ENCODE measurements at places on chromosomes 7 and 10. TPM values are rescaled to one million over a fixed set of nuclear protein-coding genes. Genes with fewer than 3 reads are reported as not detected.

The ZNRF2 gene
- 83.0 TPM for total RNA-seq

DNA sequence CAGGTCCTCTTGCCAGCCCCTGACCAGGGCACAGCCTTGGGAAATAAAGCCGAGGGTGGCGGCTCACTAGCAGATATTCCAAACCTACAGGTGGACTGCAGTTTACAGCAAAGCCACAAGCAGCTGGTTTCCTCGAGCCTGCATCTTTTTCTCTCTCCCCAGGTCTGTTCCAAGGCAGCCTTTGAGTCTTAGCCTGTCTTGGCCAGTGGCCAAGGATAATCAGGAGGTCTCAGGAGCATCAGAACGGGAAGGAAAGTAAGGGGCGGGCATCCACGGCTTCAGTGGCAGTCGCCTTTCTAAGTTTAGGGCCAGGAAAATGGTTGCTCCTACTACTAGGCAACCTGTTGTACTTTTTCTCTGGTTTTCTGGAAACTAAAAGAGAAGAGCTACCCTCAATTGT, 219.7 kb upstream of the ZMIZ1 start:
- DNase-seq: no peak

The SLC26A5 gene
- total RNA-seq: not detected

- no peak for DNase-seq
These were observed 74.7 kb upstream of the GPR158 start for GRCh38 chr10:25100141-25100540.

DNA sequence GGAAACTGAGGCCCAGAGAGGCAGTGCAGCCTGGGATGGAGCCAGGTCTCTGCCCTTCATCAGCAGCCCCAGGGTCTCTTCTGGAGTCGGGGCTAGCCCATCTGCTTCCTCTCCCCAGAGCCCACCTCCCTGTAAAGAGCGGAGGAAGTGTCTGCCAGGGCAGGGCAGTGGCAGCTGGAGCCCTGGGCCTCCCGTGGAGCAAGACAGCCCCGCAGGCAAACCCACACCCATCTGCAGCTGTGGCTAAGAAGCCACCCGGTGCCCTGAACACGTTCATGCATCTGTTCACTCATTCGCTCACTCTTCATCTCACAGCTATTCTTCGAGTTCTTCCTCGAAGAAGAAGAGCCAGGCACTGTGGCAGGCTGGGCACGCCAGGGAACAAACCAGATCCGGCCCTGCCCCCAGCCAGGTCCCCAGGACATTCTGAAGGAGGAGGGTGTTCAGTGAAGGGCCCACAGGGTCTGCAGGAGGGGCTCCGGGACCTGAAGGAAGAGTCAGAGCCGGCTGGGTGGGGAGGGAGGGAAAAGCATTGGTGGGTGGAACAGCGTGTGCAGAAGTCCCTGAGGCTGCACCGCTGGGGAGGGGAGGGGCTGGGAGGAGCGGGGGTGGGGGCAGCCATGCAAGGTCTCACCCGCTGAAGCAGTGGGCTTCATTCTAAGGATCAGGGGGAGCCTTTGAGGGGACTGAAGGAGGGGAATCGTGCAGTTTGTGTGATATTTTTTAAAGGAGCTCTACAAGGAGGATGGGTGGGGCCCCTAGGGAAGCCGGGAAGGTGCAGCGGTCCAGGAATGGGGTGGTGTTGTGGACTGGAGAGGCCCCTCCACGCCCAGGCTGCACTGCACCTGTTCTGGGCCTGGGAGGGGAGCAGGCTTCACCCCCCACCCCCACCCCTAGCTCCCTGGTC, 99.1 kb downstream of the UNCX start:
- DNase-seq: no peak

DNA sequence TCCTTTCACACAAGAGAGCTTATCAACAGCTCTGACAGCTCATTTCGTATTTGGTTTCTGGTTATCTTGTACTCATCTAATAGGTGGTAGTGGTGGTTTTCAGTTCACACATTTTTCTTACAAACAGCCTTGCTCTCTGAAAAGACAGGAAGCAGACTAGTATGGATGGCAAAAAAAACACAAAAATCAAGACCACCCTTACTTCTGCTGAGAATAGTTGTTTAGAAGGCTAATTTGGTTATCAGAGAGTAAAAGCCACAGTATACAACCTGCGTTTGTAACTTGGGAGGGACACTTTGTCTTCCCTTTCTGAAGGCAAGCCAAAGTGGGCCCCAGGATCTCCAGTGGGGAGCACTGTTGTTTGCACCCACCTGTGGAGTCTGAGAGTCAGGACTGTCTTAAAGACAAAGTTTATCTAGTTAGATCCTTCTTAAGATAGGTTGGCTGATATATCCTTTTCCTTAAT, 68.0 kb downstream of the PIP4K2A start:
- no peak for DNase-seq

The NEUROG3 gene
- total RNA-seq: 0.41 TPM

DNA sequence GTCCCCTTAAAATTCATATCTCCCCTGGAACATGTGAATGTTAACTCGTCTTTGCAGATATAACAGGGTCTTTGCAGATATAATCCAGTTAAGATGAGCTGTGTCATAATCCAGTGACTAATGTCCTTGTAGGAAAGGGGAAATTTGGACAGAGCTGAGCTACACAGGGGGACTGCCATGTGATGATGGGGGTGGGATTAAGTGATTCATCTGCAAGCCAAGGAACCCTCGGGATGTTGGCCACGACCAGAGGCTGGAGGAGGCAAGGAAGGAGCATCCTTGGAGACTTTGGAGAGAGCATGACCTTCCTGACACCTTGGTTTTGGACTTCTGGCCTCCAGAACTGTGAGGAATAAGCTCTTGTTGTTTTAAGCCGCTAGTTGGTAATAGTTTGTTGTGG, 153.9 kb upstream of the PCBD1 start:
- DNase-seq: no peak

The GATA3 gene
- 0.48 TPM for total RNA-seq

- DNase-seq: no peak
These were observed 126.7 kb upstream of the C1QL3 start for GRCh38 chr10:16648366-16648765.

GRCh38 chr7:23930312-23930711, 220.3 kb downstream of the STK31 start:
- no peak for DNase-seq

The OPN4 gene
- 1.5 TPM for total RNA-seq

The SFXN2 gene
- 2.1 TPM for total RNA-seq

The GPR26 gene
- not detected for total RNA-seq

DNA sequence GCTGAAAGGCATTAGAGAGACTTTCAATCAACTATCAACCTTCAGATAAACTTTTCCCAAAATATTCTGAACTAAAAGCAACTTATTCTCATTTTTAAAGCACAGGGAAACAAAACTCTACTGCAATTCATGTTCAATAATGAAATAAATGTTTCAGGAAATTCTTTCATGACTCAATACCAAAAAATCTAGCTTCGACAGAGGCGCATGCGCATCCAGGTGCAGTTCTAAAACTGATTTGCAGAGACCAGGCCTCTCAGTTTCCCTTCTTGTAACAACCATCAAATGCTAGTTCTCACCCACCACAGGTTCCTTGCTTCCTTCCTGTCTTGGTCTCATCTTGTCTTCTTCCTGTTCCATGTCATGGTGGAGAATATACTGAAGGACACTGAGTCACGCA, 55.3 kb upstream of the NRBF2 start:
- DNase-seq: no peak

DNA sequence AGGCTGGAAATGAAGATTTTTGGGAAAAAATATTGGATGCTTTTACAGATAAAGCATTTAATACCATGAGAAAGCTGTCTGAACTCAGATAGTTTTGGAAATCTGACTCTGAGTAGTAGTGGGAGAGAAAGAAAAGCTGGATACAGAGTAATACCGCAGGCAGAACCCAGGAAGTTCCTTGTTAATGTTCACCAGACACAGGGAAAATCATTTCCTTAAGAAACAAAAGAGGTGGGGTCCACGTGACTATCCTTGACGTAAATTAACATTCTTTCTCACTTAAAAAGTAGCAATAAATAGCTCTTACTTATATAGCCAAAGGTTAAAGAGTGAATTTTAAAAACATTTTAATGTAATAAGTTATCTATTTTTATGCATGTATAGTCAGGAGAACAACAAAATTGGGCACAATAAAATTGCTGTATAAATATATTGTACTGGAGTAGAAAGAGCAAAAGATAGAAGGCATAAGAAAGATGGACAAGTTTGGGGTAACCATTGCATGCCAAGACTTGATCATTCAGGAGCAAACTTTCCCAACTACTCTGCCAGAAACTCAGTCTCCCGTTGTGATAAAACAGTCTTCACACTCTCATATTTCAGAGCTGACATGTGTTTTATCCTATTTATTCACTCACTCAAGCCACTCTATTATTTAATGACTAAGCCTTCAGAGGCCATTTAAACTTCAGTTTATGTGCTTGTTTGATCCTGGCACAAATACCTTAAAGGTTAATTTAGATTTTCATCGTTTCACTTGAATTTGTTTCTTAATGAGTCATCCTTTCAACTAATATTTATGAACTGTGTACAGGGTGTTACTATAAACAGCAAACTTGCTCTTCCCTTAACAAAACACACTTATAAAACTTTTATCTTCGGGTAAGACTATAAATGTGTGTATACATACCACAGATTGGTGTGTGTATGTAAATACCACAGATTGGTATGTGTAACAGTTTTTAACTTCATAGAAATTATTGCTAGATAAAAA, 143.1 kb downstream of the GNAI1 start:
- no peak for DNase-seq

DNA sequence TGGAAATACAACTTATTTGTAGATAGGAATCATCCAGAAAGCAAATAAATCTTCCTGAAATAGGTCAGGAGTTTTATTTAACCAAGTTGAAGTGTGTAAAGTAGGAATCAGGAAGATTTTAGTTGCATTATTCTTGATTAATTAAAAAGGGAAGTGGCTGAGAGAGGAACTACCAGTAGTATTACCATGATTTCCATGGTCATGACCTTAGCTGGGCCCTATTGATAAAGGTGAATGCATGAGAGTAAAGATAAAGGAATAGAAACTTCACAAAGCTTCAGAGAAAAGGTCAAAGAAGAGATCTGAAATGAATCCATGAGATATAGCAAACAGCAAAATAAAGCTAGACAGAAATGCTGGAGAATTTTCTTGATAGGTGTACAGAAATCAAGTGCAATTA, 46.2 kb upstream of the DLX6 start:
- no peak for DNase-seq

The ELMO1 gene
- 120 TPM for total RNA-seq

- no peak for DNase-seq
These were observed 738 bp downstream of the POM121 start for GRCh38 chr7:72925546-72926120.

GRCh38 chr7:138833596-138833995, 35.6 kb upstream of the ATP6V0A4 start:
- DNase-seq: no peak

The LIPJ gene
- total RNA-seq: not detected

The ICA1 gene
- 59.9 TPM for total RNA-seq

- no peak for DNase-seq
These were observed 3.0 kb downstream of the ASZ1 start for GRCh38 chr7:117424090-117424829.

The DYNC1I1 gene
- 8.3 TPM for total RNA-seq

- DNase-seq: peak; percentile 62
These were observed 144.5 kb downstream of the RNF216 start for GRCh38 chr7:5636914-5637313.

GRCh38 chr10:100391163-100392002, 44.4 kb downstream of the SCD start:
- DNase-seq: no peak

The RPA3 gene
- 4.1 TPM for total RNA-seq

DNA sequence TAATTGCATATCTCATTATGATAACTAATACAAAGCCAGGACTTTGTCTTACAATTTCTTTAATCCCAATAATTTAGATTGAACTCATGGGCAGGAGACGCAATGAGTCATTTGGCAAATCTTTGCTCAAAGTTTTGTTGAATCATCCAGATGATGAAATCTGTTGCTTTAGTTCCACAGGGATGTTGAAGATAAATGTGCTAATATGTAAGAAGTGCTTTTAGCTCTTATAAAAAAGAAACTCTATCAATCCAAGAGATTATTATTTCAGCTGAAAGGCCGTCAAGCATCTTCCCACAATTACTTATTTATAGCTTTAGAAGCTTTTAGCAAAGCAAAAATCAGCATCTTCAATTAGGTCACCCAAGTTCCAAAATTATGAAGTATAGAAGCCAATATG, 36.8 kb upstream of the ANK3 start:
- DNase-seq: no peak

The ODAD2 gene
- 0.14 TPM for total RNA-seq

DNA sequence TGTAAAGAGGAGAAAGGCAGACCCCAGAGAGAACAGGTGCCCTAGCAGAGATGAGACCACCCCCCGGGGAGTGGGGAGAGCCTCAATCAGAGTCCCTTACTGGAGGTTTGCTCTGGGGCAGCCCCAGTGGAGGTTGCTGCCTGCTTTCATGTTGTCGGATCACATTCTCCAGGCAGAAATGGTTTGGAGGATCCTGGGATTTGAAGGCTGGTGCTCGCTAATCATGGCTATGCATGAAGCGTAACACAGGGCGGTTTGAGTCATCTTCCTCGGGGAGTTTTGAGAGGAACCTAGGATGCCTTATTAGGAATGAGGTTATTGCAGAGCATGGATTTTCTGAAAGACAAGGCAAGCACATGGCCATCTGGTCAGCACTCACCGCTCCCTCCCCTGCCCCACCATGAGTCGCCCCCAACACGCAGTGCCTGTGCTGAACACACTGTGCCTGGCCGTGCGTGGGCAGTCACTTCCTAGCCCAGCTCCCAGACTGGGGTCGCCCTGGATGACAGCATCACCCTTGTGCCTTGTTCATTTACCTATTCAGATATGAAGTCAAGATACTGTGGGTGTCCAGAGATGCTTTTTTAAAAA, 319.9 kb downstream of the DPP6 start:
- no peak for DNase-seq

- DNase-seq: no peak
These were observed 229.9 kb downstream of the CXCL12 start for GRCh38 chr10:44154956-44155355.

- peak; percentile 33 for DNase-seq
These were observed 167.1 kb upstream of the ADO start for GRCh38 chr10:62637249-62638061.

The CPA1 gene
- not detected for total RNA-seq

- DNase-seq: no peak
These were observed 20.2 kb downstream of the FAM204A start for GRCh38 chr10:118321724-118322575.

The MRLN gene
- total RNA-seq: not detected

GRCh38 chr7:136868496-136869000, at the start of gene CHRM2:
TSS of gene CHRM2 (plus strand) at chr7:136868652. CDS start at chr7:137014866, 146,214 bp downstream.
- no peak for DNase-seq

- DNase-seq: no peak
These were observed 237.6 kb upstream of the TCERG1L start for GRCh38 chr10:131549116-131549515.

Measured in transverse colon (tissue), 4 donors.